Activated T-helper 1 cell treated with anti-CD3 and anti-CD28 coated beads, Interleukin-2, amount 50 U/mL, for 16 hours (primary cell): ENCODE measurements at places on chromosomes 3 and 15.

- no peak for DNase-seq
Measured at GRCh38 chr3:8882642-8883041, 80.6 kb downstream of the RAD18 start.

GRCh38 chr15:84099181-84099580 lies 136.4 kb upstream of the GOLGA6L4 start:
- no peak for DNase-seq

- DNase-seq, result no peak
Measured at GRCh38 chr3:5016211-5017161, 37.2 kb downstream of the BHLHE40 start.

DNA sequence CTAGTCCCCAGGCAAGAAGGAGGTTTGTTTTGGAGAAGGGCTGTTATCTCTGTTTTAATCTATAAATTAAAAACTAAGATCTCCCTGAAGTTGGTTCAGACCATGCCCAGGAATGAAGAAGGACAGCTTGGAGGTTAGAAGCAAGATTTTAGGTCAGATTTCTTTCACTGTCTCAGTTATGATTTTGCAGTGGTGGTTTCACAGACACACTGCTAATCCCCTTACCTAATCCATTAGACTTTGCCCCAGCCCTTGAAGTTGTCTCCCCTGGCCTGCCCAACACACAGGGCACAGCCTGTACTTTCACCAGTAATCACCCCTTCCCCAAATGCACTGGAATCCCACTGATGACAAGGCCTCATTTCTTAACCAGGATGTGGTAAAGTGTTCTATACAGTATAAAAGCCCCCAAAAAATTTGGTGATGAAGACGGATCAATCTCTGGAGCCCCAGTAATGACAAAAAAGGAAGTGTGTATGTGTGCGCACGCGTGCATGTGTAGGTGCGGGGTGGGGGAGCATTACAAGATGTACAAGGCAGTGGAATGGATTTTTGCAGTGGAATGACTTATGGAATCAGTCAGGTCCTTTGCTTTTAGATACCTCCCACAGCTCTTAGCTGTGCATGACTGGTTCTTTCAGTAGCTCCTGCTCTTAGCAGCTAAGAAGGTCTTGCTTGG lies 73.1 kb upstream of the TERB2 start:
- DNase-seq, result no peak

DNA sequence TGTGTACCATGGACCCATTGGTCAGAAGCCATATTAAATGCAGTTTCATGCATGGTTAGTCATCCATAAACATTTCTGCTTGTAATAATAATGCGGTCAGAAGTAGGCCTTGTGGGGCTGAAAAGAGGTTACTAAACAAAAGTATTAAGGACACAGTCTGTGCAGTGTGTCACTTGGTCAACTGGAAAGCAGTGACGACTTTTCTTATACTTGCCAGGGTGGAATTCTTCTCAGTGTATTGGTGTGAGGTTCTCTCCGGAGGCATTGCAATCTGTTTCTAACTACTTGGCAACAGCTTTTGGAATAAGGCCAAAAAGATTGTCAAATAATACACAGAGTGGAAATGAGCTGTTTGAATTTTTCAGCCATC lies 46.8 kb downstream of the CHL1 start:
- no peak for DNase-seq

GRCh38 chr15:92117261-92117731 lies 263.8 kb downstream of the SLCO3A1 start:
- no peak for DNase-seq

DNA sequence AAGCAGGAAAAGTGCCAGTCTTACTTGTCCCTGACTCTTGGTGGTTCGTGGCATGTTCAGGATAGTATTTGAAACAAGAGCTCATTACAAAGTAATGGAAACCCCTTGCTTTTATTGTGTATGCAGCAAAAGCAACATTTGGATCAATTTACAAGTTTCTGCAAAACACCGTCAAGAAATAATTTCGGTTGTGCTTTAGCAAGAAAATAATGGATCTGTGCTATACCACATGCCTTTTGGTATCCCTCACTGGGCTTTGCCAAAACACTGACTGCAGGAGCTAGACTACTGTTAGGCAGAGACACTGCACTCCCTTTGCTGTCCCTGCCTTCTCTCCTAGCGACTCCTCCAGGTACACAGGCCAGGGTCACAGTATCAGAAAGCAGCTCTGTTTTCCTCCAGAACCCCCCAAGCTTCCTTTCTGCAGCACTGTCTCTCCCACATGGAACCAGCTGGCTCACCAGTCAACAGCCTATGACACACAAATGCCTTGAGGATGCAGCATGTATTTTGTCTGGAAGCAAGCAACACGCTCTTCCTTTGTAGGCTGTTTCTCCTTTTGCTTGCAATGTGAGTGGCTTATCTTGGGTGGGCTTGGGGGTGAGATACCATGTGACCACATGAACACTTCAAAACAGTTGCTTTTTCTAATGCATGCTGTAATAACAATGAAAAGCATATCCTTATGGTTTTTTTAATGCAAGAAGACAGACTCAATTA lies 111.4 kb downstream of the PGPEP1L start:
- DNase-seq, result no peak

- no peak for DNase-seq
Measured at GRCh38 chr3:16249336-16249735, 15.4 kb downstream of the DPH3 start.

- peak; percentile 6 for DNase-seq
Measured at GRCh38 chr15:82986442-82986780, 401 bp downstream of the RAMAC start.

DNA sequence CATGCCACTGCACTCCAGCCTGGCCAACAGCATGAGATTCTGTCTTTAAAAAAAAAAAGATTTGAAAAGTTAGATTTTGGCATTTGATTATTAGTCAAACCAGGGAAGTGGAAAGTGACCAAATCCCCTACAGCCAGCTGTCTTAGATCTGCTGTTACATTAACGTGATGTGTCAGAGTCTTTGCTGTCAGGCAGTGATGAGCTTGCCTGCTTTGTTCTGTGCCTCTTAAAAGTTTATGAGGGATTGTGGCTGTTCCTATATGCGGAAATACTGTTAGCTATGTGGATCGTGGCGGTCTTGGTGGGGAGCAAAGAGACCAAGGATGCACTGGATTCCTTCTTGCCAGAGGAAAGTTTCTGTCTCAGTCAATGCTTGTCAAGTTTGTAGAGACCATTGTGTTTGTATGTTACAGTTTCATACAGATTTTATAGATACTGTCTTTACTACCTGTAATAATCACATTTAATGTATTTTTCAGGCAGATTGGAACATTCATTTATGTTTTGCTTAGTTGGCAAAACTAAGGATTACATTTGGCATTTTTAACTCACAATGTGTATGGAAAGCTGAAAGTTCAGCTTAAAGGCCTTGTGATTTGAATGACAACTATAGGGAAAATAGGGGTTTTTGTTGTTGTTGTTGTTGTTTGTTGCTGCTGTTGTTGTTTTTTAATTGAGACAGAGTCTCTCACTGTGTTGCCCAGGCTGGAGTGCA lies 137.4 kb downstream of the VPS8 start:
- no peak for DNase-seq

- no peak for DNase-seq
Measured at GRCh38 chr3:151446002-151446340, 14.9 kb downstream of the IGSF10 start.

GRCh38 chr3:64530434-64531049 lies 157.3 kb downstream of the ADAMTS9 start:
- DNase-seq, result no peak

DNA sequence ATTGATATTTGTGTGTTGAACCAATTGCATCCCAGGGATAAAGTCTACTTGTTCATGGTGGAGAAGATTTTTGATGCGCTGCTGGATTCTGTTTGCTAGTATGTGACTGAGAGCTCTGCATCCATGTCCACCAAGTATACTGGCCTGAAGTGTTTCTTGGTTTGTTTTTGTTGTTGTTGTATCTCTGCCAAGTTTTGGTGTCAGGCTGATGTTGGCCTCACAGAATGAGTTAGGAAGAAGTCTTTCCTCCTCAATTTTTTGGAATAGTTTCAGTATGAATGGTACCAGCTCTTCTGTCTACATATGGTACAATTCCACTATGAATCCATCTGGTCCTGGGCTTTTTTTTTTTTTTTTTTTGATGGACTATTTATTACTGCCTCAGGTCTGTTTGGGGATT lies 50.9 kb upstream of the OSTN start:
- DNase-seq, result no peak

GRCh38 chr3:138452436-138452835 lies 18.0 kb downstream of the ESYT3 start:
- no peak for DNase-seq

GRCh38 chr15:75030424-75030823 lies 7.0 kb downstream of the PPCDC start:
- DNase-seq, result no peak

- DNase-seq, result no peak
Measured at GRCh38 chr3:112560307-112560706, 1.5 kb downstream of the ATG3 start.

DNA sequence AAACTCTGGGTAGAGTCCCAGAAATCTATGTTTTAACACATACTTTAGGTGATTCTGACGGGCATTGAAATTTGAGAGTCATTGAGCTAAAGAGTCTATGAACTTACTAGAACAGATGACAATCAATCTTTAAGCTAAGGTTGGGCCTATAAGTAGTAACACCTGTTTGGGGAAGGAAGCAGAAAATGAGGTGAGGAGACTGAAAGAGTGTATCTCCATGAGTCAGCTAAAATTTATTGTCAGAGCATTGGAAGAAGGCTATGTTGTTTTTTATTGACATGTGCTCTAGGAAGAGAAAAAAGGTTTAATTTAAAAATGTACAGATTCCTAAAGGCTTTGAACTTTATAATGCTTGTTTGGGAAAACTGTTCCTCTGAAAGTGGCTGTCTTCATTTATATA lies 42.9 kb downstream of the TPRG1 start:
- DNase-seq, result no peak

- DNase-seq, result no peak
Measured at GRCh38 chr3:185822221-185823000, 2.4 kb downstream of the IGF2BP2 start.

DNA sequence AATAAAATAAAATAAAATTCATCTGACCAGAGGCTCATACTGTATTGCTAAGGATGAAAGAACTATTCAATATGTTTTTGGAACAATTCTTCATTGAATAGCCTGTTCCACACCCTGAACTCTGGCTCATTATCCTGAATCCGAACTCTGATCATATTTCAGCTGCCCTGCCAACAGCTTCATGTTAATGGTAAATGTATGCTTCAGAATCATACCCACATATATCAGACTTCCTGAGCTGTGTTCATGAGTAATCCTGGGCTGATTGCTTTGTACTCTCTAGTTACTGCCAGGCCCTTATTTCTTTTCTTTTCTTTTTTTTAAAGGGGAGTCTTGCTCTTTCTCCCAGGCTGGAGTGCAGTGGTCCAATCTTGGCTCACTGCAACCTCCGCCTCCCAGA lies 11.8 kb downstream of the INO80 start:
- DNase-seq, result no peak

DNA sequence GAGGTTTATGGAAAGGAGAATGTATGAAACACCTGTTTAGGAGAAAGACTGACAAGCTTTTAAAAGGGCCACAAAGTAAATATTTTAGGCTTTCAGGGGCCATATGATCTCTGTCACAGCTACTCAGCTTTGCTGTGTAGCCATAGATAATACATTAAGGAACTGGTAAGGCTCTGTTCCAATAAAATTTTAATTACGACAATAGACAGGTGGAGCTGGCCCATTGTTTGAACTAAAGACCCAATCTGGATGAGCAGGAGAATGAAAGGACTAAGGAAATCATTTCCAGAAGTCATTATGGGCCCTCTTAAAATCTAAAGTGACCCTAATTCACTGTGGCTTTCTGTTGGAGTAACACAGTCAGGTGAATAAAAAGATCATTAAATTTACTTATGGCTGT lies 48.5 kb upstream of the SLC12A8 start:
- DNase-seq, result no peak
